ENCODE measurements at places on chromosomes 1 and 21.

DNA sequence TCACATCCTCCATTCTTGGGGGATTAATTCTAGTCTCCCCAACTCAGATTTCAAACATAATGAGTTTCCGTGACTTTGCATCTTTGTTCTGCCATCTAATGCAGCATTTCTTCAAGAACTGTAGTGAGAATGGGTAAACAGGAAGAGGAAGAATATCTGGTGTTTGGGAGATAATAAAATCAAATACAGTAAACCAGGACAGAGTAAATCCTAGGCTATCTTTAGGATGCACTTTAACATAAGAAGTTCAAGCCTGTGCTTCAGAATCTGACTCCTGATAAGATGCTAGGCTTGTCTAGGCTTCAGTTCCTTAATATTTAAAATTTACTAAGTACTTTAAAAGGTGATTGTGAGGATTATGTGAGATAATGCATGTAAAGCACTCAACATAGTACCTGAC is 27.9 kb downstream of the PATJ start:
- no peak for DNase-seq

DNA sequence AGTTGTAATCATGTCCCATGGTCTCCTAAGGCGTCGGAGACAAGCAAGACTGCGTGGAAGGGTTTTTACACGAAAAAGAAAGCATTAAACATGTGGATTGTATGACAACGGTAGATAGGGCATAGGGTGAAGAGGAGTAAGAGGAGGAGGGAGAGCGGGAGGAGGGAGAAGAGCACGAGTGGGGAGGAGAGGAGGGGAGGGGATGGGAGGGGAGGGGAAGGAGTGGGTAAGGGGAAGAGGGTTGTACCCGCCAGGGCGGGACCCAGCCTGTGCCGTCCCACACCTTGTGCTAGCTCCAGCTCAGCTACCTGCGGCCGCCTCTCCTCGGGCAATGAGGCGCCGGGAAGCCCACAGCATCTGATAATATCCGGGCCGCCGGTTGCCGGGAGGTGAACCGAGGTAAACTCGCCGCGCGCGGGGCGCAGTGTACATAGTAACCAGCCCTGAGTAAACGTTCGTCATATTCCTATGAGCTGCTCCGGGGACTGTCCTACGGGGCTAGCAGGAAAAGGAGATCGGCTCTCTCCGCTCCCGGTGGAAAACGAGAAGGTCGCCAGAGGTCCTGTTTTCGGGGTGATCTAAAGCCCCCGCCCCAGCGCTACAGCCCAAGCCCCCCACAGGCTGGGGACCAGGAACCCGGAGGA is 449 bp upstream of the RCAN3 start:
- peak; percentile 73 for DNase-seq

DNA sequence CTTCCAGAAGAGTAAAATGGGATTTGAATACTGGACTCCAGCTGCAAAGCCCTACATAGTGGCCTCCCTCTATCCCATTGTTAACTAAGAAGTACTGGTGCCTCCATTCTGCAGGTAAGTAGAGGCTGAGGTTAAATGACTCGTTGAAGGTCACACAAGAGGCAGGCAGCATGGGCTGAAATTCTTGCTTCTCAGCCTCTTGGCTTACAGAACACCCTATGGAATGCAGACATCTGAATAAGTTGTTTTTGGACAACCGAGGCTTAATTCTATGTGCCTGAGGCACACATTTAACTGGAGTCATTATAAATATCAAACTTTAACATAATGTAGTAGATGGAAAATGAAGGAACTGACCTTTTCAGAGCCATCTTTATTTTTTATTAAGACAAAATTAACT is 5.7 kb downstream of the DNAJC11 start:
- peak; percentile 14 for DNase-seq

DNA sequence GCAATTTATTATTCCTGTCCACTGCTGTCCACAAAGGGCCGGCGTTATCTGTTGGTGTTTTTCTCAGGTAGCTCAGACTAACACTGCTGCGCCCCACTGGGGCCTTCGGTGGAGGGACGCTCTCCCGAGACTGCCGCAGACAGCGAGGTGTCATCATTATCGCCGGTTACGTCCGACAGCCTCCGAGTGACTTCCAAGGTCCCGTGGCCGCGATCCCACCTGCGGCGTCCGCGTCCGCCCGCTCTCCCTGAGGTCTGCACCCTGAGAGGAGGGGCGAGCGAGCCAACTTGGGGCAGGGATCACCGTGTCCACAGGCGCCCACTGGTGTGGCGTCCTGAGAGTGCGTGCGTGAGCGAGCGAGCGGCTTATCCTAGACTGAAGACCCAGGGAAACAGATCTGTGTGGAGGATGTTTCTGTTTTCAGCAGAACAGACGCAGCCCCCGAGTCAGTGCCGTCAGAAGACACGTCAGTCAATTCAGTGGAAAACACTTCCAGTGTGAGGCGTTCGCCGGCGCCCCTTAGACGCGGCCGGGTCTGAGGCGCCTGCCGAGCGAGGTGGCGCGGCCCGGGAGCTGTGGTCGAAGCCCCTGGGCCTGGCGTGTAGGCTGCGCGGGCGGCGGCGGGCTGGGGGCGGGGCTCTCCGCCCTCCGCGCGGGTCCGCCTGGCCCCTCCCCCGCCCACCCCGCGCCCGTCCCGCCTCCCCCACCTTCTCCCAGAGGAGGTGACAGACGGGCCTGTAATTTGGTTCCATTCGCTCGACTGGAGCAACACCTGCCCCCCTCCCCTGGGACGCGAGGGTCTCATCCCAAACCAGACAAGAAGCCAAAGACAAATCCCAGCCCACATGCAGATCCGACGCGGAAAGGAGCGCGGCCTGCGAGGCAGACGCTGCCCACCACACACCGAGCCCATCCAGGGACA is 12.6 kb downstream of the NHLH2 start:
- no peak for DNase-seq

- DNase-seq: no peak
Observed at GRCh38 chr1:211527006-211527405, 35.0 kb upstream of the RD3 start.

DNA sequence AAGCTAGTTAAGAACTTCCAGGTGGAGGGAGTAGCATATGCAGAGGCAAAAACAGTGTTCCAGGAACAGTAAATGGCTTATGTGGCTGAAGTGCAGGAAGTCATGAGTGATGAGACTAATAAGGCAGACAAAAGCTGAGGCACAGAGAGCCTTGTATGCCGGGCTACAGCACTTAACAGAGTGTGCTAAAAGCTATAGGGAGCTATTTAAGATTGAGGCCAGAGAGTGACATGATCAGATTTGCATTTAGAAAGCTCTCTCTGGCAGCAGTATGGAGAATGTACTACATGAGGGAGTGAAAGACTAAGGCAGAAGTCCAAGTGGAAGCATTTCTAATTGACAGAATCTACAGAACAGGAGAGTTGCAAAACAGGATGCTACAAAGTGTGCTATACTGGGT is 38.6 kb downstream of the WASF2 start:
- DNase-seq: no peak

DNA sequence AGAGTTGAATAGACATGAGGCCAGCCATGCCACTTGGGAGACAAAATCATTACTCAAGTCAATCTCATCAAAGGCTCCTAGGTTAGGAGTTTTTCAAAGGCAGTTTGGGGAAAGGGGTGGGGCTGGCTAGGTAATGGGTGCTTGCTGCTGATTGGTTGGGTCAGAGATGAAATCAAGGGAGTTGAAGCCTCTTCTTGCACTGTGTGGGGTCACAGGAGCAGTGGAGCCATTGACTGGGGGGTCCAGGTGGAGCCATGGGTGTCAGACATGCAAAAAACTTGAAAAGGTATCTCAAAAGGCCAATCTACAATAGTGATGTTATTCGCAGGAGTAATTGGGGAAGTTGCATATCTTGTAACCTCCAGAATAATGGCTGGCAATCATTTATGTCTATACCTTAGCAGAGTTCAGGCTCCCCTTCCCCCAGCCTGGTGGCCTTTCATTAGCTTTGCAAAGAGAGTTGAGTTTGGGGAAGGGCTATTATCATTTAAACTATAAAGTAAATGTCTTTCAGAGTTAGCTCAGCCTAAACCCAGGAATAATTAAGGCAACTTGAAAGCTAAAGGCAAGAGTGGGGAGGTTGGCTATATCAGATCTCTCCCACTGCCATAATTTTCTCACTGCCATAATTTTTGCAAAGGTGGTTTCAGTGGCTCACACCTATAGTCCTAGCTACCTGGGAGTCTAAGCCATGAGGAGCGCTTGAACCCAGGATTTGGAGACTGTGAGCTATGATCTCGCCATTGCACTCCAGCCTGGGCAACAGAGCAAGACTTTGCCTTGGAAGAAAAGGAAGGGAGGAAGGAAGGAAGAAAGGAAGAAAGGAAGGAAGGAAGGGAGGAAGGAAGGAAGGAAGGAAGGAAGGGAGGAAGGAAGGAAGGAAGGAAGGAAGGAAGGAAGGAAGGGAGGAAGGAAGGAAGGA is 7.8 kb upstream of the PINK1 start:
- no peak for DNase-seq

DNA sequence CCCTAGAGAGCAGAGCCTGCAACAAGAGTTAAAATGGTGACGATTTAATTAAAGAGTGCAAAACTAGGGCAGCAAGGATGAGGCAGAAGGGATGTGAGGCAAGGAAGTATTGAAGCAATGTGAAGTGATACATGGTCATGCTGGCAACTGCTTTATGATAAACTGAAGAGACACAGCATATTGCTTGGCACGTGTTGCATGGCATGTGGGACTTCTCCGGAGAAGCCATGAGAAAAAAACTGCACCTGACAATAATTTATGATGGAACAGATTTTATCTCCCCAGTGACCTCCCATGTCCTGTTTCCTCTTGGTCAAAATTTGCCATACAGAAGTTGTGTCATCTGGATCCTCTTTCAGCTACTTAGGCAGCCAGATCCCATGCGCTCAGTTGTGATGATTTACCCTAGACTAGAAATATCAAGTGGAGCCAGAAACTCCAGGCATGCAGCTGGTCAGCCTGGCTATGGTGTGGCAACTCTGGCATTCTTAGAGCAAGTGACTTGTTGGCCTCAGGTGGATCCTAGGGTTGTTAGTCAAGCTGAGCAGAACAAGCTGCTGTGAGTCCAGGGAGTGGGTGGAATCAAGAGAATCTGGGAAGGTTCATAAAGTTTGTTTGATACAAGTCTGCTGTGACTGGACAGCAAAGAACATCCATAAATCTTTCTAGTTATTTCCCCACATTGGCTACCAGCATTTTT is 611.4 kb upstream of the USP24 start:
- no peak for DNase-seq

DNA sequence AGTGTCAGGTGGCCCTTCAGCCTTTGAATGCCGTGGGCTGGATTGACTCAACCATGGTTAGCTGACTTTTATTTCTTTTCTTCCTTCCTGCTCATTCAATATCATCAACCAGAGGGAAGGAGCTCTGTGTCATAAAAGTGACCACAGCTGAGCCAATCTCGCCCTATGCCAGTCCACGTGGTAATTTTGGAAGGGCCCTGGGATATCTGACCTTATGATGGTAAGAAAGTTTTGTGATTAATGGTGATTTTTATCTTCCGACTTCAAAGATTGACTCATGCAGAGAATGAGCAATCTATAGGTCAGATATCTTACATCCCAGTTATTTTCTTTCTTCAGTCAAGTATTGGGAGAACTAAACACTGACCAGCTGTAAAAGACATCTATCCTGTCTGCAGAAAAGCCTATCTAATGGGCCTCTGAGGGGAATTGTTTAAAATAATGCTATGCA is 170.3 kb downstream of the ZC3H11B start:
- DNase-seq: peak; percentile 53

DNA sequence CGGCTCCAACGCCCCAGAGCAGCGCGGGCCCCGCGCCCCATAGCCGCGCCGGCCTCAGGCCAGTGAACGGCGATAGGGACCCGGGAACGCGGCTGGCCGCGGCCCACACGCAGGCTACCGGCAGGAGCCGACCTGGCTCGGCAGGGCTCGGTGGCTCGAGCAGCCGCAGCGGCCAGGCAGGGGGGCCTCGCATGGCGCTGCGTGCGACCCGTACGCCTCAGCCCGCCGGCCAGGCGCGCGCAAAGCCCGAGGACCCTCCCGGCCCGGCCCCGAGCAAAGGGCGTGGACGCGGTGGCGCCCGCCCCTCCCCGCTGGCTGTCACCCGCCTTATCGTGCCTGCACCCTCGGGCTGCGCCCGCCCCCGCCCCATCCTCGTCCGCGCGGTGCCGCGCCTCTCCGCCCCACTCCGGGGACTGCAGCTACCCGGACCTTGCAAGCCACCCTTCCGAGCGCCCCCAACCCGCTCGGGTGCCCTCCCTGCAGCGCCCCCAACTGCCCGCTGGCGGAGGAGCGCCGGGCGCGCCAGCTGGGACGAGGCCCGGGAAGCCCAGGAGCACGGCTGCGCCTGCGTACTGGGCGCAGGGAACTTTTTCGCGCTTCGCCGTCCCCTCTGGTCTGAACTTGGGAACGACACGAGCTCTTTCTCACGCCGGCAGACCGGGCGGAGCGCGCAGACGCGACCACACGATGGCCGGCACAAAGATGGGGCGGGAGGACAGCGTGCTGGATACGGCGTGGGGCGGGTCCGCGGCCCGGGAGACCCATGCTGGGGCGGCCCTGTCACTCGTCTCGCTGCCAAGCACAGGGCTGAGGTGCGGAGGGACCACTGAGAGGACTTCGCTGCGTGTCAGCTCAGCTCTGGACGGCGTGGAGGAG is at the start of gene ABCB10:
Gene ABCB10, minus strand, starts transcription at position 248 of the 876 bp plus-strand sequence. Its CDS starts 55 bp downstream, at position 193.
- peak; percentile 94 for DNase-seq

DNA sequence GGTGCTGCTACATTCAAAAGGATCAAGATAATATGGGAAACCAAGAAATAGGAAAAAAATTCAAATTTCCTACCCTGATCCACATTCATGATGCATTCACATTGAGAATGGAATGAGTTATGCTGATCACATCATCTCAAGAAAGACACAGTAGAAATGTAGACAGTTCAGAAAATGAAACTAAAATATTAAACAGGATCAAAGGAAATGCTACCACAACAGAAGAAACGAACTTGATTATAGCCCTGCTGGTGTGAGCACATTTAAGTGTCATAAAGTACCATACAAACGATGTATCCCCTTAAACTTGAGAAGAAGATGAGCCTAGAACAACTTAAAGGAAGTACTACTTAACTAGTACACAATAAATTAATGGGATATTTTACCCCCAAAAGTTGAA is 21.3 kb downstream of the SYDE2 start:
- no peak for DNase-seq

DNA sequence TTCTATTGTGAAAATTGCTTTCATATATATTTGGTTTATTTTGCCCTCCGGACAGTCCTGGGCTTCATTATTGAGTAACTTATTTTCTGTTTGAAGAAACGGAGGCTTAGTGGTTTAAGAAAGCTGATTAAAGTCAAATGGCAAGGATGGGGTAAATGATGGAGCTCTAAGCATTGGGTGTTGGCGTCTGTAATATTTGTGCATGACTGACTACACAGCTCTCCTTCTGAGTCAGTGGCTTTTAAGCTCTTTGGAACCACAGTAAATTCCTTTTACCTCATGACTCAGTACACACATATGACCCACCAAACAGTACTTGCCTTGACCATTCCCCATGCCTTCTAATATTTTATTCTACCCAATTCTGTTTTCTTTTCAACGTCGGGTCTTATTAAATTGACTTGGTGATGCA is 21.0 kb downstream of the B3GALT5 start:
- DNase-seq: peak; percentile 98

- DNase-seq: no peak
Observed at GRCh38 chr1:119492763-119493162, 14.2 kb upstream of the HSD3B1 start.

- DNase-seq: no peak
Observed at GRCh38 chr1:168141871-168142385, 5.2 kb upstream of the GPR161 start.

- peak; percentile 23 for DNase-seq
Observed at GRCh38 chr1:2314273-2314802, 77.0 kb downstream of the MORN1 start.

GRCh38 chr1:65421351-65422025 is 1.0 kb downstream of the LEPR start:
- DNase-seq: no peak

All from HFFc6 (cell line).